ENCODE measurements at places on chromosomes 7 and 10. TPM values are rescaled to one million over a fixed set of nuclear protein-coding genes. Genes with fewer than 3 reads are reported as not detected.

Gene C10orf105
- total RNA-seq: not detected

Gene OGDHL
- not detected for total RNA-seq

DNA sequence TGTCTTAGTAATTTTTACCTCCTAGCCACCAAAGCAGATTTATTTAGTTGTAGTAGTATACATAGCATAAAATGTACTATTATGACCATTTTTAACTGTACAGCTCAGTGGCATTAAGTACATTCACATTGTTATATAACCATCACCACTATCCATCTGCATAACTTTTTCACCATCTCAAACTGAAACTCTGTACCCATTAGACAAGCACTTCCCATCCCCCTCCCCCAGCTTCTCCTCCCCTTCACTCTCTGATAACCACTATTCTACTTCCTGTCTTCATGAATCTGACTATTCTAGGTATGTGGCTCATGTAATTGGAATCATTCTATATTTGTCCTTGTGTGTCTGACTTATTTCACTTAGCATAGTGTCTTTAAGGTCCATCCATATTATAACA is 71.9 kb downstream of the MRPL32 start:
- H3K36me3 ChIP-seq: no peaks in the 10 kb centered on the region
- H3K27me3 ChIP-seq: no peaks in the 10 kb centered on the region
- no peak overlapping the region for H3K4me3 ChIP-seq
- H3K27ac ChIP-seq: no peak overlapping the region
- no peak for DNase-seq

GRCh38 chr10:122702275-122702674 is 2.6 kb upstream of the C10orf120 start:
- no peak overlapping the region for H3K27ac ChIP-seq
- no peaks in the 10 kb centered on the region for H3K36me3 ChIP-seq
- DNase-seq: no peak
- H3K27me3 ChIP-seq: no peaks in the 10 kb centered on the region
- no peak overlapping the region for H3K4me3 ChIP-seq
- no peaks in the 10 kb centered on the region for H3K4me1 ChIP-seq

DNA sequence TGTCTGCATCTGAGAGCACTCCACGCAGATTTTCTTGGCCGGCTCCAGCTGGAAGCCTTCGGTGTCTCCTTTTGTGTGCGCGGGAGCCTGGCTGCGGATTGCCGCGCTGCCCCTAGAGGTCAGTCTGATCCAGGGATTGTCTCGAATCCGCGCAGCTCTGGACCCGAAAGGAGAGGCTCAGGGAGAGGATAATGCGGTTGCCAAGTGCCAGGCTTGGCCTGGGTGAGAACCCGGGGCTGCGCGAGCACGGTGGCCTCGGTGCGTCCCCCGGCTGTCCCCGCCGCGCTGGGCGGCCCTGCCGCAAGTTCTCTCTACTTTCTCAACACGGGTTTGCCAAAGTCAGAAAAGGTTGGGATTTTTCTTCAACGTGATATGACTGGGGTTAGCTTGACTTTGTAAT is 140.9 kb downstream of the ADCYAP1R1 start:
- H3K27me3 ChIP-seq: no peaks in the 10 kb centered on the region
- no peak overlapping the region for H3K4me3 ChIP-seq
- no peak overlapping the region for H3K27ac ChIP-seq
- DNase-seq: no peak

GRCh38 chr7:28766359-28766758 is 191.8 kb downstream of the TRIL start:
- no peak overlapping the region for H3K27ac ChIP-seq
- DNase-seq: no peak
- H3K27me3 ChIP-seq: no peaks in the 10 kb centered on the region
- no peaks in the 10 kb centered on the region for H3K36me3 ChIP-seq
- no peak overlapping the region for H3K4me3 ChIP-seq

GRCh38 chr10:69124563-69125268 is 738 bp downstream of the VPS26A start:
- peak overlapping the region; percentile 92 for H3K4me3 ChIP-seq
- peak; percentile 26 for DNase-seq
- no peaks in the 10 kb centered on the region for H3K4me1 ChIP-seq
- H3K27ac ChIP-seq: peak overlapping the region; percentile 95
- H3K36me3 ChIP-seq: no peaks in the 10 kb centered on the region

- no peak overlapping the region for H3K4me3 ChIP-seq
- no peaks in the 10 kb centered on the region for H3K27me3 ChIP-seq
- peak; percentile 84 for DNase-seq
- peak overlapping the region; percentile 77 for H3K27ac ChIP-seq
These were observed 122.7 kb downstream of the PRKAG2 start for GRCh38 chr7:151754142-151754590.

Data from uterus (tissue), 4 donors.